ENCODE measurements at places on chromosomes 11 and 22. TPM values are rescaled to one million over a fixed set of nuclear protein-coding genes. Genes with fewer than 3 reads are reported as not detected.

OR11H1 gene
- total RNA-seq, result not detected

LRRC51 gene
- total RNA-seq, result 7.8 TPM

CHST1 gene
- not detected for total RNA-seq

C1QTNF4 gene
- total RNA-seq, result not detected

- DNase-seq, result no peak
Measured at GRCh38 chr11:78377625-78378418, 39.8 kb downstream of the GAB2 start.

DNA sequence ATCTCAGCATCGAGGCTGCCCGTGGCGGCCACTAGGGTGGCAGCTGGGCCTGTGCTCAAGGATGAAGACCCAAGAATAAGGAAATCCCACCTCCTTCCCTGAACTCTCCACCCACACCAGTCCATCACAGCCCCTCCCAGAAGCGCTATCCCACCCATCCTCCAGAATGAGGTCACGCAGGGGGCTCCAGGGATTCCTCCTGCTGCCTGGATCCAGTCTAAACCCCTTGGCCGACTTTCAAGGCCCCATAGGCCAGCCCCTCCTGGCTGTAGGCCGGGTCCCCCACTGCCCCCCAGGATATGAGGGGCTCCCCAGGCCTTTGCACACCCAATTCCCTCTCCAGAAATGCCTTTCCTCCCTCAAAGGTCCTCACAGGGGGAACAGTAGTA is 19.0 kb upstream of the SCGB1A1 start:
- no peak for DNase-seq

GRCh38 chr11:82858556-82859091 is 41.6 kb downstream of the PRCP start:
- DNase-seq, result peak; percentile 56

Measured in GM23248 (cell line).